ENCODE measurements at places on chromosomes 4 and X. TPM values are rescaled to one million over a fixed set of nuclear protein-coding genes. Genes with fewer than 3 reads are reported as not detected.

DNA sequence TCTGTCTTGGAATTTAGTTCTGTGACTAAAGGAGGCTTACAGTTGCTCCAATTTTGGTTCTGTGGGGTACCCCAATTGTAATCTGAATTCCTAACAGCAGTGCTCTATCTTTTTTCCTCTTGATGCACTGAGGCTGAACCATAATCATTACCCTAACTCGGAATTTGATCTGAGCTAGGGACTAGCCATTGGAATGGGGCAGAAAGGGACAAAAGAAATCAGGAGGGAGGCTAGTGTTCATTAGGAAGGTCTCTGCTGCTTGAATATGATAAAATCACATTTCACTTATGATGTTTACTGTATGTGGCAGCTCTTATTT lies 2.7 kb downstream of the KLF3 start:
- DNase-seq: no peak

DNA sequence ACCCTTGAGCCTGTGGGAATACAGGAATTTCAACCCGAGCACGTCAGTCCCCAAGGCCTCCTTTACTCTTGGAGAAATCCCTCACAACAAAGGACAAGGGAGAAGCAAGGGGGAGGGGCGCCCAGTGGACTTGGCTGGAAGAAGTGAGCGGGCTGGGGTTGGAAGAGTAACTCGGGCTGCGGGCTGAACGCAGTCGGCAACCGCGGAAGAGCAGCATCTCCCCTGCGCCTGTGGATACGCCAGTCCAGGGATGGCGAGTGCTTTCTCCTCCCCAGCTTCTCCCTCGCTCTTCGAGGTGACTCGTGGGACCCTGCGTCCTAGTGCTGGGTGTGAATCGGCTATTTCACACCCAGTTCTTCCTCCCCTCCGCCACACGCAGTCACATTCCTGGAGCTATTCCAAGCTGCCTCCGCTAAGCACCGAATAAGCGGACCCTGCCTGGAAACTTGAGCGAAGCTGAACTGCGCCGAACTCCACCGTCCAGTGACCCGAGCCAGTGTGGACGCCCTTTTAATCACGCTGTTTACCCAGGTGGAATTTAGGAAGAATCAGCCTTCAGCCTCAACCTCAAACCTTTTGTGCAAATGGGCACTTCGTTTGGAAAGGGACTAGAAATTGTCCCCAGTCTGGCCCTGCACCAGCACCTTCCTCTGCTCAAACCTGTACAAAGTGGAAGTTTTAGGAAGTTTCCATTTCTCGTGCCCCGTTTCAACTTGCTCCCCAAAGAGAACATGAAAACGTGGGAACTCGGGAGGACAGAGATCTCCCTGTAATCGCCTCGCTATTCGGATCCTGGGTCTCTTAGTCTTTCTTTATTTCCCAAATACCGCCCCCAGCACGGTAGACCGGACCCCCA lies 64.3 kb upstream of the WDR17 start:
- DNase-seq: peak; percentile 80

GRCh38 chrX:42869659-42870476 lies 91.9 kb upstream of the PPP1R2C start:
- DNase-seq: no peak

- no peak for DNase-seq
Measured at GRCh38 chr4:84952776-84953175, 13.7 kb downstream of the WDFY3 start.

DNA sequence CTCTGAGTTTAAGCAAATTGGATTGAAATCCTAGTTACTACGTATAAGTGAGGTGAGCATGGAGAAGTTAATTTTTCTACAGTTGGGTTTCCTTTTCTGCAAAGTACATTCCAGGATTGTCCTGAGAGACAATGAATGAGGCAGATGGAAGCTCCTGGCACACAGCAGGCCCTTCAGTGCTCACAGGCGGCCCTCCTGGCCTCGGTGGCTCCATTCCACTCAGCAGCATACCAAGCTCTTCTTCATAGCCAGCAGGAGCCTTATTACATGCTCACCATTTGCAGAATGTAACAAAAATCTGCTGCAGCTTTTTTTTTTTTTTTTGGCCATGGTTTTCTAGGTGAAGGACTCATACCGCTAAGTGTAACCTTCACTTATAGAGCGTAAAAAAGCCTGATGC lies 113.2 kb upstream of the FAM9B start:
- no peak for DNase-seq

GRCh38 chr4:18057821-18058533 lies 36.4 kb upstream of the LCORL start:
- DNase-seq: no peak

DNA sequence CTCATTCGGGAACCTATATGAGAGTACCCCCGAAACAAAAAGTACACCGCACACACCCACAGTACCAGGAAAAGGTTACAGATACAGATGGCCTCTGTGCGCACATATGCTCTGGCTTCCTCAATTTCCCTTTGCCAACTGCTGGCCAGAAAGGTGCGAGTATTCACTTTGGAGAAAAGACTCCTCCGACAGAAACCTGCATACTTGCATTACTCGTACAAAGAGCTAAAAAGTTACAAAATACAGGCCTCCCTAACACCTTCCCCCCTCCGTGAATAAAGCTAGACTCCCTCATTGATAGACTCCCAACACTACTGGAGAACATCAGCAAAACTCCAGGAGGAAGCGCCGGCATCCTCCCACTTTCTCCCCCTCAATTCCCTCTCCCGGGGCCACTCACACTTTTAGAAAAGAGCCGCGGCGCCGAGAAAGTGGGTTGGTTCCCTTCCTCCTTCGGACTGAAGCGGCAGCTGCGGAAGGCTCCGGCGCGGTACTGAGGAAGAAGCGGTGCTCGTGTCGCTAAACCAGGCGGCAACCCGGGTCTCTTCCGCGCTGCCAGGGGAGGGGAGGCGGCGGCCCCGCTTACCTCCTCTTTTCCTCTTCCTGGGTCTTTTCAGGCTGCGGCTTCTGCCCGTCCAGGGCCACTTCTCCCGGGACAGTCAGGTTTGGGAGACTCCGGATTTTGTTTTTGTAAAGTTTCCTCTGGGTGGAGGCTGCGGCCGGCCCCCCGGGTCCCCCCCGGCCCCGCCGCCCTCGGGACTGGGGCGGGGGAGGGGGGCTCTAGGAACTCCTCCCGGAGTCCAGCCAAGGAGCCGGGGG lies 1.1 kb downstream of the FBXW7 start:
- DNase-seq: peak; percentile 72

Gene IGBP1
- total RNA-seq: 45.9 TPM

Data from aorta (tissue), 5 donors.